ENCODE measurements at places on chromosomes 12 and 14.
A peak's percentile ranks its signal among the peaks of the same experiment; 100 is the strongest.

- peaks cover 57% of the 10 kb centered on the region for H3K4me1 ChIP-seq
- DNase-seq = no peak
- no peak overlapping the region for H3K4me3 ChIP-seq
- peaks cover 3% of the 10 kb centered on the region for H3K27me3 ChIP-seq
- H3K36me3 ChIP-seq = no peaks in the 10 kb centered on the region
These were observed 6.4 kb upstream of the ENDOU start for GRCh38 chr12:47731723-47732122.

DNA sequence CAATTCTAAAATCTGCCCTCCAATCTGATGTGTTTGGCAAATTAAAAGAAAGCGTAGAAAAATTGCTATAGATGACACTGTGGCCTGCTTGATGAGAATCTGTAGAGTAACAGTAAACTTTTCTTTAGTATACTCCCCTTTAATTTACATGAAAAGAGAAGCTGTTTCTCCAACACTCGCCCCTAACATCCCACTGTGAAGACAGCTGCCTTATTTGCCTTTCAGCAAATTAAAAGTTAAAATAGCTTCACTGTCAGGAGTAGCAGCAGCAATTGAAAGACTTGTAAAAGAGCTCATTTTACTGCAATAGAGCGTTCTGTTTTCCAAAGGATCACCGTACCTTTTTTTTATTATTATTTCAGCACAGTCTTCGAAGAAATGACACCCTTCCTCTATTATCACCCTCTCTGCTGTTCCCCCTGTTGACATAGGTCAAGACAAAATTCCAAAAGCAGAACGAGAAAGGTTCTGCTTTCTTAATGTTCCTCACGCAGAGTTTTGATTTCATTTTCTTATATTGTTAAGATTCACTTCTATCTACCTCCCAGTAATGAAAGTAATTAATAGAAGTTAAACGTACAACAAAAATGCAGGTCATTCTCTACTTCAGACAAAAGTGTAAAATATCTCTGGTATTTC lies 153.5 kb upstream of the USP15 start:
- H3K36me3 ChIP-seq = no peaks in the 10 kb centered on the region
- H3K27ac ChIP-seq = no peak overlapping the region
- no peak for DNase-seq
- peaks cover 6% of the 10 kb centered on the region for H3K4me1 ChIP-seq

- H3K4me3 ChIP-seq = no peak overlapping the region
- no peak for DNase-seq
- peaks cover 16% of the 10 kb centered on the region for H3K36me3 ChIP-seq
- peaks cover 31% of the 10 kb centered on the region for H3K4me1 ChIP-seq
- H3K27me3 ChIP-seq = peaks cover 16% of the 10 kb centered on the region
- no peak overlapping the region for H3K27ac ChIP-seq
These were observed 2.0 kb downstream of the CIROP start for GRCh38 chr14:23102801-23103200.

- no peak overlapping the region for H3K4me3 ChIP-seq
- H3K27ac ChIP-seq = no peak overlapping the region
- peaks cover 10% of the 10 kb centered on the region for H3K27me3 ChIP-seq
- H3K4me1 ChIP-seq = peaks cover 19% of the 10 kb centered on the region
These were observed 36.1 kb upstream of the PRB2 start for GRCh38 chr12:11431486-11431885.

DNA sequence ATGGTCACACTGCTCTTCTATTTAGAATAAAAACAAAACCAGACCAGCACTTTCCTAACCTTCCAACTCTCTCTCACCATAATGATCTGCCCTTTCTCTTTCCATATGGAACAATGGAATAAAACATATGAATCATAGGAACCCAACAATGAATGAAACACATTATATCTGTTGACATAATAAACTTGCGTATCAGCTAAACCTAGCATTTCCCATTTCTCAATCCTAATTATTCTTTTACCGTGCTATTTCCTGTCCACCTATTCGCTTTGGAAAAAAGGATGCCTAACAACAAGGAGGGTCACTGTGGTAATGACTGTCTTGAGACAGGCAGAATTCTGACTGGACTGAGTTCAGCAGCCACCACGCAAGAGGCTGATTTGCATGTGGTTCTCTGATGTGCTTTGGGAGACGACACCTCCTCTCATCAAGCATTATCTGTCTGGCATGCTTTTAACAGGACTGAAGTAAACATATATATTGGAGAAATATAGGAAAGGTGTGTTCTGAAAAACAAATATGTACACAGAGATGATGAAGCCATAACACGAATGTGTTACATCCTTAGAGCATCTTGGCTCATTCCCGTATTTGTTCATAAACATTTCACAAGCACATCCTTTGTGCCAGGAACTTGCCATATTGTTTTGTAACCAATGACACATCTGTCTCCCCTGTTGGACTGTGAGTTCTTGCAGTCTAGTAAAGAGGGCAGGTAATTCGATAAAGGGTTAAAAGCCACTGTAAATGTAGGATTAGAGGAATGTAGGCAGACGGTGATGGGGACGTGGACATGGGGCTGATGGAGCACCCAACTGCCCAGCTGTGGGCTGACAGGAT lies 87.7 kb downstream of the PTPRB start:
- no peaks in the 10 kb centered on the region for H3K36me3 ChIP-seq
- H3K4me1 ChIP-seq = peaks cover 3% of the 10 kb centered on the region
- no peak overlapping the region for H3K27ac ChIP-seq
- DNase-seq = no peak
- H3K4me3 ChIP-seq = no peak overlapping the region

GRCh38 chr12:82383930-82384552 lies 25.7 kb downstream of the METTL25 start:
- no peak overlapping the region for H3K4me3 ChIP-seq
- H3K27ac ChIP-seq = no peak overlapping the region
- no peak for DNase-seq
- no peaks in the 10 kb centered on the region for H3K36me3 ChIP-seq
- no peaks in the 10 kb centered on the region for H3K4me1 ChIP-seq

DNA sequence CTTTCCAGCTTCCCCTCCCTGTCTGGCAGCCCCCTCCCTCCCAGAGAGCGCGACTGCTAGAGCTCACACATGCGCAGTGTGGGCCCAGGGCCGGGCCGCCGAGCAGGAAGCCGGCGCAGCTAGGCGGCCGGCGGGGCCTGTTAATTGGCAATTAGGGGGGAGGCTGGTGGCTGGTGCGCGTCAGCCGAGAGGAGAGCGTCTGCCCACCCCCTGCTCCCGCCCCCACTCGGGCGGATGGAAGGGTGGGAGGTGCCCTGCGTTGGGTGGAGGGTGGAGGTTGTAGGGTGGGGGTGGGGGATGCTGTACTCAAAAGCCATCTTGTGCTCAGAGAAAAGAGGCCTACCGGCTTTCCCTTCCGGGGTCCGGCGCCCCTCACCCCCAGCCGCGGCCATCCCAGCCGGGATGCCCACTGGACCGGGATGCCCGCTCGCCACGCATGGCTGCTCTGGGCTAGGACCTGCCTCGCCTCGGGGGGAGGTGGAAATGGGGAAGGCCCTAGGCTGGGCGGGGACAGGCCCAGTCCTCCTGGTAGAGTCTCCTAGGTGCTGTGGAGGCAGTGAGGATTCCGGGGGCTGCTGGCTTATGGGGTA lies 9.2 kb downstream of the HOXC8 start:
- H3K27ac ChIP-seq = peak overlapping the region; percentile 97
- DNase-seq = peak; percentile 85
- H3K36me3 ChIP-seq = peaks cover 31% of the 10 kb centered on the region
- peaks cover 10% of the 10 kb centered on the region for H3K27me3 ChIP-seq
- peaks cover 54% of the 10 kb centered on the region for H3K4me1 ChIP-seq

DNA sequence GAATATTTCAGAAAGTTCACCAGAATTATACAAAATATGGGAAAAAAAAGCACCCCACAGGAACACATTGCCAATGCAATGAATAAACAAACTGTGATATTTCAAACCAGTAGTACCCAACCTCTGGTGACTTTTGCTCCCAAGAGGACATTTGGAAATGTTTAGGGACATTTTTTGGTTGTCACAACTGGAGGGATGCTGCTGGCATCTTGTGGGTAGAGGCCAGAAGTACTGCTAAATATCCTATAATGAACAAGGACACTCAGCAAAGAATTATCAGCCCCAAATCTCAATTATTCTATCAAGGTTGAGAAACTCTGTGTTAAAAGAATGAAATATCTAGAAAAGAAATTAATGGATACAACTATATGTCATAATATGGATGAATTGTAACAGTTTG lies 1334.4 kb upstream of the FLRT2 start:
- no peak for DNase-seq
- peaks cover 4% of the 10 kb centered on the region for H3K27me3 ChIP-seq
- H3K4me3 ChIP-seq = no peak overlapping the region
- no peaks in the 10 kb centered on the region for H3K4me1 ChIP-seq

DNA sequence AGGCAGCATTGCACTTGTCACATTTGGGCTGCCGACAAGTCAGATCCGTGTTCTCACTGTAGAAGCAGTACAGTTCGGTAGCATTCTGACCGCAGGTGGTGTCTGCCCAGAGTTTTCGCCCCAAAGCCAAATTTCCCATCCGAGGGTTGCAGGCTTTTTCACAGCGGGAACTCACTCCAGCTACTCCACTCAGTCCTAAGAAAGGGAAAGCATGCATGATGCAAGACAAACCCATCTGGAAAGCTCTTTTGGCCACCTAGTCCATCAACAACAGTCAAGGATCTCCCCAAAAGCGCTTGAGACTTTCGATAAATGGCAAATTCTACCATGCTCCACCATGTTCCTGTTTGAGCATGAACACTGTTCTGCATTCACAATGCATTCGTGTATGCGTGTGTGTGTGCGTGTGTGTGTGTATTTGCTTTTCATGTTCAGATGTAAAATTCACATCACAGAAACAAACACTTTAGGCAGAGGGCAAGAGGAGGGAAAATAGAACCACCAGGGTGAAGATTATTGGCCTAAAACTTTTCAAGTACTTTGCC lies 3.2 kb downstream of the NTN4 start:
- no peak overlapping the region for H3K27ac ChIP-seq
- H3K4me3 ChIP-seq = no peak overlapping the region
- no peaks in the 10 kb centered on the region for H3K36me3 ChIP-seq
- peaks cover 6% of the 10 kb centered on the region for H3K4me1 ChIP-seq

- DNase-seq = no peak
- peaks cover 13% of the 10 kb centered on the region for H3K4me1 ChIP-seq
- peaks cover 67% of the 10 kb centered on the region for H3K36me3 ChIP-seq
These were observed 12.1 kb downstream of the FRMD6 start for GRCh38 chr14:51663783-51664326.

DNA sequence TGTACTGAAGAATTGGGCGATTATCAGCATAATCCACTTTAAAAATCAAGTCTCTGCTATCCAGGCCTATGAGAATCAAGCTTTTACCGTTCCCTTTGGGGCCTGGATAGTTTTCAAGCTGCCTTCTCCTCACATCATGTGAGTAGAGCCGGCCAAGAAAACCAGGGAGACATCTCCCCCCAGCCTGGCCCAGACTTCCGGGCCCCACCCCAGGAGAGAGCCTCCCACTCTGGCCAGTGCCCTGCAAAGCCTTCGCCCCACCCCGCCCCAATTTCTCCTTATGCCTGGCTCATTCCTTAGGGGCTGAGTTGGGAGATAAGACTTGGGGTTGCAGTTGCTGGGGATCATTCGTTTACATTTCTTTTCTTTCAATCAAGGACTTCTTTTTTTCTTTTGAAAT lies 1.4 kb upstream of the TMEM132C start:
- H3K4me3 ChIP-seq = peak overlapping the region; percentile 88
- H3K36me3 ChIP-seq = peaks cover 12% of the 10 kb centered on the region
- no peak overlapping the region for H3K27ac ChIP-seq
- DNase-seq = no peak
- peaks cover 3% of the 10 kb centered on the region for H3K27me3 ChIP-seq

DNA sequence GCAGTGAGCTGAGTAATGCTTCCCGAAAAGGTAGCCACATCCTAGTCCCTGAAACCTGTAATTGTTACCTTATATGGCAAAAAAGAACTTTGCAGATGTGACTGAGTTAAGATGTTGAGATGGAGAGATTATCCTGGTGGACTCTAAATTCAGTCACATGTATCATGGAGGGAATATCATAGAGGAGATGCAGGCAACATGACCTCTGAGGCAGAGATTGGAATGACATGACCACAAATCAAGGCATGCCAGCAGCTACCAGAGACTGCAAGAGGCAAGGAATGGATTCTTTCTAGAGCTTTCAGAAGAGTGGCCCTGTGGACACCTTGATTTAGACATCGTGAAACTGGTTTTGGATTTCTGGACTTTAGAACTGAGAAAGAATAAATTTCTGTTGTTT lies 18.5 kb downstream of the SLC38A6 start:
- H3K36me3 ChIP-seq = peaks cover 71% of the 10 kb centered on the region
- no peaks in the 10 kb centered on the region for H3K27me3 ChIP-seq

DNA sequence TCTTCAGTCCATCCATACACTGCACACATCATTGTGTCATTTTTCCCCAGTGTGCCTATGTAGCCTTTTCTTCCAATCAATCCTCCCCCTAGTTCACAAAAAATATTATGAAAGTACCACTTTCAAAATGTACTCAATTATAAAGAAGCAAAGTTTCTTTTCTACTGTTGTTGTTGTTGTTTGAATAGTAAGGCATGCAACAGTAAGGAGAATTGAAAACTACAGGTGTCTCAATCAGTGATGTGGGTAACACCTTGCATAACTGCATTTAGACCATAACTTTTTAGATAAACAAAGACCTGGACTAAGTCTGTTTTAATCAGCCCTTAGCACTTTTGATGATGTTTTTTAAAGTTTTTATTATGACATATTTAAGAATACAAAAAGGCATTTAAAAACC lies 104.4 kb downstream of the EML5 start:
- H3K27me3 ChIP-seq = peaks cover 8% of the 10 kb centered on the region
- no peaks in the 10 kb centered on the region for H3K36me3 ChIP-seq
- H3K4me3 ChIP-seq = no peak overlapping the region
- H3K4me1 ChIP-seq = peaks cover 6% of the 10 kb centered on the region

DNA sequence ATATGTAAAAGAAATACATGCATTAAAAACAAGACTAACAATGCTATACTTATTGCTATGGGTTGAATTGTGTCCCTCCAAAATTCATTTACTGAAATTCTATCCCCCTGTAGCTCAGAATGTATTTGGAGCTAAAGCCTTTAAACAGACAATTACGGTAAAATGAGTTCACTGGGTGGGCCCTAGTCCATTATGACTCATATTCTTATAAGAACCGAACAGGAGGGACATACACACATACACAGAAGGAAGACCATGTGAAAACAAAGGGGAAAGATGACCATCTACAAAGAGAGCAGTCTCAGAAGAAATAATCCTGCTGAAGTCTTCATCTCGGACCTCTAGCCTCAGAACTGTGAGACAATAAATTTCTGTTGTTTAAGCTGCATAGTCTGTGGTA lies 77.1 kb upstream of the ANKS1B start:
- H3K36me3 ChIP-seq = peaks cover 87% of the 10 kb centered on the region
- H3K4me3 ChIP-seq = no peak overlapping the region
- H3K27ac ChIP-seq = no peak overlapping the region
- no peaks in the 10 kb centered on the region for H3K27me3 ChIP-seq
- no peaks in the 10 kb centered on the region for H3K4me1 ChIP-seq

- peaks cover 7% of the 10 kb centered on the region for H3K27me3 ChIP-seq
- H3K27ac ChIP-seq = no peak overlapping the region
- no peaks in the 10 kb centered on the region for H3K36me3 ChIP-seq
- peaks cover 66% of the 10 kb centered on the region for H3K4me1 ChIP-seq
- no peak for DNase-seq
These were observed 34.7 kb downstream of the SPTB start for GRCh38 chr14:64844969-64845536.

All from nephron progenitor cell (in vitro differentiated cells).